ENCODE measurements at places on chromosomes 1 and 21.

DNA sequence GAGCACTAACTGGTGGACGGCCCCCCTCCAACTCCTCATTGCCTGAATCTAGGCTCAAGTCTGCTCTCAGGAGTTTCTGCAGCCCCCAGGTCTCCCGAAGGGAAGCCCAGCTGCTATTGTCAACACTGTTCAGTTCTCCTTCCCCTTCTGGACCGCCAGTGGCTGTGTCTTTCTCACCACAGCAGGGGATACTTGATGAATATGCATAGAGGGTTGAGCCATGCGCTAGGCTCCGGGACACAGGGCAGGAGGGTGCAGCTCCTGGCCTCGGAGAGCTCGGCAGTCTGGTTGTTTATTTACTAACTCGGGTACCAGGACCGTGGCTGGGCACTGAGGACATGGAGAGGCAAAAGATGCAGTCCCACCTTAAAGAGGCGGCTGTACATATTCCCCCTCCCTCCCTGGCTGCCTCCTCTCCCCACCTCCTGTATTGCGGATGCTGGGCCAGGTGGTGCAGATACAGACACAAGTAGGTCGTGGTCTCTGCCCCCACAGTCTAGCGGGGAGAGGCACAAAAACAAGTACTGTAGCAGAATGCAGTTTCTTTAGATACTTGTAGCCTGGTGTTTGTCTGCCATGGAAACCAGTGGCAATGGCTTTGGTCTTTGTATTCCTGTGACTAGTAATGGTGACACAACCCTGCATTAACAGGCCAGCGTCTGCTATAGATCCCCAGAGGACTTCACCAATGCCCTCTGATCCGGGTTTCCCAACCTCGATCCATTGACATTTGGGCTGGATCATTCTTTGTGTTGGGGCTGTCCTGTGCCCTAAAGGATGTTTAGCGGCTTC, 26.2 kb downstream of the ARHGEF10L start:
- no peak for DNase-seq

- DNase-seq = no peak
These were observed 10.2 kb downstream of the GSTM3 start for GRCh38 chr1:109730666-109731065.

DNA sequence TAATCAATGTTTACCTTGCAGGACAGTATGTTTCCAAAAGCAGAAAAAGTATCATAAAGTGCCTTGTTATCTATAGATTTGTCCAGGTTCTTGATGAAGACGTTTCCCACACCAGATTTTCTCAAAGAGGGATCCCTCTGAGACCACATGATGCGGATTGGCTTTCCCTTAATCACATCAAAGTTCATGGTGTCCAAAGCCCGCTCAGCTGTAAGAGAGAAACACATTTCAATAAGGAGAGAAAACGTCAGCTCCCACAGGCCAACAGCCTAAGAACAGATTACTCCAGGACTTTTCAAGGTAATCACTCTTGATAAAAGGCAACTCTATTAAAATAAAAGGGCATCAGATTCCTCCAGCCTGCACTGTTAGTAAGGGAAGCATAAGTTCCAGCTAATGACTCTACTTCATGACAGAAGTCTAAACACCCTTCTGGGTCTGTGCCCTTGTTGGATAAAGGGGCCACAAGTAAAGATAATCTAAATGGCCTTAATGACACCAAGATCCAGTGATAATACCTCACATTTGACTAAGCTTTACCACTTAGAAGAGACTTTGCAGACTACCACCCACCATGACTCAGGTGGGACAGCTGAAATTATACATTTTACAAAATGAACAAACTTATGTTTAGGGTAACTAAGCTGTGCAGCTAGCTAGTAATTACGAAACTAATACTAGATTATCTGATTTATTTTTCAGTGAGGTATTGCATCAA, 4.1 kb downstream of the PABPC4 start:
- DNase-seq = no peak

GRCh38 chr1:54987919-54988705, 7.7 kb downstream of the TMEM61 start:
- DNase-seq = no peak

GRCh38 chr1:15988856-15989736, 13.2 kb upstream of the ZBTB17 start:
- DNase-seq = no peak

- no peak for DNase-seq
These were observed 142.5 kb upstream of the FGGY start for GRCh38 chr1:59154401-59154800.

DNA sequence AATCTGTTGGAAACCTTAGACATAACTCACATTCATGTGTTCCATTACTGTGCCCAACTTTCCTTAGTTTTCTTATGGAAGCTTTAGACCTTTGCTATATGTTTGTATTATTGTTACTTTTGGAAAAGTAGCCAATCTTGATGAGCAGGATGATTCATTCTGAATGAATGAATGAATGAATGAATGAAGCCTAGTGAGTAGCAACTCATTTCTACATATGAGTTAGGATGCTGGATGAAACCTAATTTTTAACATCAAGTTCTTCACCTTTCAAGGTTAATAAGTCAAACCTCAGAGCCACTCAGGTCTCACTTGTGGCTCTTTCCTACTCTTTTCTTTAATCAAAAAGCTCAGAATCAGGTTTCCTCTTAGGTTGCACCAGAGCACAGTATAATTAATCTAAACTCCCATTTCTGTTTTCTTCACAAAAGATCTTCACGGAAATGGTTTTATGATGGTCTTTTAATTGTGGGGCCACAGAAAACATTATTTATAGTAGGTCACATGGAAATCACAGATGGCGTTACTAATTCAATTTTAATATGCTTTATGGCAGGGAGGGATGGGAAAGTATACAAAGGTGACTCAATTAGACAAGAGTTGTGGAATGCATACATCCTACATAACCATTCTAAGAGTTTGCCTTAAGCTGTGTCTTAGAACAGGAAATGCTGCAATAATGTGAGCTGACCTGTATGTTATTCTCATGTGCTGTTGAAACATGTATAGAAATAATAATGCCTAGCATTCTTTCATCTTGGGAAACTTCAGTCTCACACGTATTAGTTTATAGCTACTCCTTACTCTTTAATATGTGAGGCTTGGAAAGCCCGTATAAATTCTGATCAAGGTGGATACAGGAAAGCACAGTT, 4.5 kb upstream of the DDX59 start:
- DNase-seq = no peak

- no peak for DNase-seq
These were observed 90.4 kb downstream of the TIAM1 start for GRCh38 chr21:31253684-31254083.

All from brain pericyte (primary cell).